Posterior vena cava (tissue), 2 donors: ENCODE measurements at places on chromosomes 3 and 15. TPM values are rescaled to one million over a fixed set of nuclear protein-coding genes. Genes with fewer than 3 reads are reported as not detected.

ACAD9 gene
- 32.4 TPM for total RNA-seq

NME9 gene
- total RNA-seq: not detected

TMIE gene
- 1.4 TPM for total RNA-seq

PEX5L gene
- not detected for total RNA-seq

SPATA12 gene
- total RNA-seq: not detected

SNTN gene
- not detected for total RNA-seq

MCTP2 gene
- total RNA-seq: 3.7 TPM

HRG gene
- total RNA-seq: not detected

TRANK1 gene
- total RNA-seq: 23.5 TPM

CSTA gene
- 3.5 TPM for total RNA-seq

CX3CR1 gene
- total RNA-seq: 0.52 TPM

UTS2B gene
- total RNA-seq: 0.24 TPM

PKM gene
- 783 TPM for total RNA-seq

ELL3 gene
- total RNA-seq: 2.2 TPM

GABRB3 gene
- total RNA-seq: 1.6 TPM

GOLGA6D gene
- total RNA-seq: not detected

LACTB gene
- total RNA-seq: 21.2 TPM

FBLN2 gene
- 585 TPM for total RNA-seq

NR1I2 gene
- 0.19 TPM for total RNA-seq

PP2D1 gene
- not detected for total RNA-seq

ROBO1 gene
- total RNA-seq: 27.2 TPM

ABHD17C gene
- total RNA-seq: 4.4 TPM

SCAANT1 gene
- not detected for total RNA-seq

GPR176 gene
- 24.2 TPM for total RNA-seq

CCR3 gene
- total RNA-seq: not detected

DUOXA2 gene
- not detected for total RNA-seq

HYKK gene
- 4.3 TPM for total RNA-seq

CTDSPL gene
- total RNA-seq: 45.7 TPM

TF gene
- 1.0 TPM for total RNA-seq

EFCC1 gene
- 1.3 TPM for total RNA-seq

ACTC1 gene
- total RNA-seq: 93.6 TPM

FBXO40 gene
- 0.83 TPM for total RNA-seq

HCN4 gene
- not detected for total RNA-seq

TLR9 gene
- 0.46 TPM for total RNA-seq
